SK-N-DZ (cell line): ENCODE measurements at places on chromosomes 16 and 17.

GRCh38 chr17:10195090-10195805 is 3.2 kb downstream of the GAS7 start:
- no peak for DNase-seq

GRCh38 chr17:7058831-7059447 is 15.0 kb upstream of the SLC16A11 start:
- DNase-seq, result no peak

GRCh38 chr17:5813357-5813756 is 229.0 kb upstream of the NLRP1 start:
- DNase-seq, result no peak

DNA sequence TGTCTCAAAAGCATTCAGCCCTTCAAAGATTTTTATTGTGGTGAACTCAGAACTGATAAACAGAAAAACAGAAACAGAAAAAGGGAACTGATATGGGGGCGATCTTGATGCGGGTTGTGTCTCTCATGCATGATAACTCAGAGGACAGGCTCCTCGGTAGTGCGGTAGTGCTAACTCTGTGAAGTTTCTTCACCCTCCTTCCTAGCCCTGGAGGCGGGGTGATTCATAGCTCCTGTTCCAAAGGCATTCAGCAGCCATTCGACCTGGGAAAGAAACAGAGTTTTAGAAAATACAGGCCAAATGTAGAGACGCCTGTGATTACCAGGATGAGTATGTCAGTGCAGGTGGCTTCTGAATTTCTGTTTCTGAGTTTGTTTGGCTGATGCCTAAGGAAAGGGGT is 5.5 kb upstream of the MAF start:
- DNase-seq, result no peak

DNA sequence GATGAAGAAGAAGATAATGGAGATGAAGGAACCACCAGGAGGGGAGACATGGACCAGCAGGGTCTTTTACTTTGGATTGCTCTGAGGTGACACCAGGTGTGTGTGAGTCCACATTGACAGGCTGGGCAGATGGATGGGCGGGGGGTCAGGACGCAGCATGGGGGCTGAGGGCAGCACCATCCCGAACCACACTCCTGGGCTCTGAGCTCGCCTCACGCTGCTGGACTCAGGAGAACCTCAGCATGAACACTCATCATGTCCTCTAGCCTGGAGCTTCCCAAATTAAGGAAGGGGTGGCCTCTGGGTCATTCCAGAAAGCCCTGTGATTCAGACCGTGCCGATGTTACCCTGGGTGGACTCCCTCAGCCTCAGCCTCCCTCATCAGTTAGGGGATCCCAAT is 50.4 kb upstream of the MAP3K14 start:
- DNase-seq, result no peak

DNA sequence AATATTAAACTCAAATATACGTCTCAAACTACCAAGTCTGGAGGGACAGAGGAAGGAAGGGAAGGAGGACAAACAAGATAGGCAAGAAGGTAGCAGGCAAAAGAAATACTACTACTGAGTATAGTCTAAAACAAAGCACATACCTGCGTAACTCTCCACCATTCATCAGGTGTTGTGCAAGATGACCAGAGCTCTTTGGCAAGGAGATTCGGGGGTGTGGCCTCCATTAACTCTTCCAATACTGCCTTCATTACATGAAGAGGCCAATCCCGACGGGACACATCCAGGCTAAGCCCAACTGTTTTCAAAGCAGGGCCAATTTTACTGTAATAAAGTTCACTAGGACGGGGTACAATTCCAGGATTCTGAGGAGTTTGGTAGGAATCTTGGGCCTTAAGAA is 38.2 kb upstream of the ARL6IP1 start:
- DNase-seq, result no peak

DNA sequence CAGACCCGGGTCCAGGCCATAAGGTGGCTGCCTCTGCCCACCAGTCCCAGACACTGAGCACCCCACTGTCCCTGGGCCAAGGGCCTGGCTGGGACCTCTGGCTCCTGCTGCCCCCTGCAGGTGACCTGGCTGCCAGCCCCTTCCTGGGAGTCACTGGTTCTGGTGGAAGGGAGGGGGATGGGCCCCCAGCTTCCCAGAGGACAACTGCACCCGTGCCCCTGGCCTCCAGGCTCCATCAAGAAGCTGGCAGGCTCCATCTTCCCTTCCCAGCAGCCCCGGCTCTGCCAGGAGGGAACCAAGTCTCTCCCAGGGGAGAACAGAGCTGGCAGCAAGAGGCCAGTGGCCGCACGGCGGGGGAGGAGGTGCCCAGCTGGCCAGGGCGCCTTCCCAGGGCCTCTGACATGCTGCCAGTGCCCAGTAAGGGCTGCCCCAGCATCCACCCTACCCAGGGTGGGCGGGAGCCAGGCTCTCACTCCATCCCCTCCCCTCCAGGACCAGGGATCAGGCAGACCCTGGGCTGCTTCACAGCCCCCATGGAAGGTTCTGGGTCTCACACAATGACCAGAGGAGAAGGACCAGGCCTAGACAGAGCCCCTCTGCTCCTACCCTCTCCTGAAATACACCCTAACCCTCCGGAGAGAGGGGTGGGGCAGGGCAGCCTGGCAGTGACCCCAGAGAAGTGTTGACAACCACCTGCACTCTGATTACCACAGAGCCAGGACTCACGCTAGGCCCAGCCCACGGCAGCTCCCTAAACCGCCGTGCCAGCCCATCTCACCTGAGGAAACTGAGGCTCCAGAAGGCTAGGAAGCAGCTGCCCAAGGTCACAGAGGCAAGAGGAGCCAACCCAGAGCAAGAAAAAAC is 3.6 kb downstream of the CLUH start:
- peak; percentile 39 for DNase-seq

GRCh38 chr17:1735834-1736347 is 6.8 kb upstream of the SERPINF2 start:
- no peak for DNase-seq

DNA sequence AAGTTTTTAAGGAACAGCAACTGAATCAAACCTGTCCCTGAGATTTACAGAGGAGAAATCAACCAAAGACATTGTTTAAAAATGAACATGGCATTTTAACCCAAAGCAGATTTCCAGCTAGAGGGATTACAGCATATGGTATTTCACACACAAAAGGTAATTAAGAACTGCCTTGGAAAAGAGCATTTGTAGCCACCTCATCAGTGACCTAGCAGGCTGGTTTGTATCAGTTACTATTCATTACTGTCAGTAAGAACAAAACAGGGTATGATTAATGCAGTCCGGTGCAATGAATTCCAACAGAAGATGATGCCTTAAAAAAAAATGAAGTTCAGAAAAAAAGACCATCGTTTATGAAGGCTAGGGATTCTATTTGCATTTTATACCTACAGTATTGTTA is 219.9 kb downstream of the CHD9NB start:
- peak; percentile 41 for DNase-seq

- no peak for DNase-seq
Observed at GRCh38 chr16:48936811-48937210, 326.8 kb upstream of the N4BP1 start.

DNA sequence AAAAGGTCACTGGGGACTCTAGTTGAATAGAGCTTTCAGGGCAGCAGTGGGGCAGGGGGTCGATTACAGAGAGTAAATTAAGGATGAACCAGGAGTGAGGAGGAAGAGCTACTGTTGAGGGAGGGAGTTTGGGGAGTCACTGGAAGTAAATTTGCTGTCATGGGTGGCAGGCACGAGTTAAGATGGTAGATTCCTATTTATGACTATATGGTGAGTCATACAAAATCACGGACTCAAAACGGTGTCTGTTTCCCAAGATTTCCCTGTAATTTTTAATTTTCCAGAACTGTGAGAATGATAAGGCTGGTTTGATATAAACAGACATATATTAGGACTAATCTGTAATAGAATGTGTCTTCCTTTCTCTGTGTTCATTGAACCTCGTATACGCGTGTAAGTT is 287.6 kb upstream of the GOT2 start:
- no peak for DNase-seq

- DNase-seq, result peak; percentile 93
Observed at GRCh38 chr16:2251296-2252111, at the start of gene ECI1. Gene ECI1 (minus strand): TSS chr16:2251587. CDS start chr16:2251566, 21 bp downstream.
